Colonic mucosa (tissue), 4 donors: ENCODE measurements at places on chromosomes 5 and 9.

DNA sequence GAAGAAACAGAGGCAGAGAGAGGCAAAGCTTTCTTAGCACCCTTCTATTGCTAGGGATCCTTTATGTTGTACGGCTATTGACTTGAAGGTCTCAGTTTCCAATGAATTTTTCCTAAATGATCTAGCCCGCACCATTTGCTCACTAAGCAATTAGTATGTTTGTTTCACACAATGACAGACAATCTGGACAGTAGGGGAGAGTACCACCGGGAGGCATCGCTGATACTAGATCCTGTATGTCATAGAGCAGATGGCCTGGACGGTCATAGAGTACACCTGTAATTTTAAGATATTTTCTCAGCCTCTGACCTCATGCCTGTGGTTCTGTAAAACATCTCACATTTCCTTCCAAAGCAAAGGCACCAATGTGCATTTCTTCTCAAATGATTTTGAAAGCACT, 194.3 kb downstream of the TLE4 start:
- no peak for DNase-seq

DNA sequence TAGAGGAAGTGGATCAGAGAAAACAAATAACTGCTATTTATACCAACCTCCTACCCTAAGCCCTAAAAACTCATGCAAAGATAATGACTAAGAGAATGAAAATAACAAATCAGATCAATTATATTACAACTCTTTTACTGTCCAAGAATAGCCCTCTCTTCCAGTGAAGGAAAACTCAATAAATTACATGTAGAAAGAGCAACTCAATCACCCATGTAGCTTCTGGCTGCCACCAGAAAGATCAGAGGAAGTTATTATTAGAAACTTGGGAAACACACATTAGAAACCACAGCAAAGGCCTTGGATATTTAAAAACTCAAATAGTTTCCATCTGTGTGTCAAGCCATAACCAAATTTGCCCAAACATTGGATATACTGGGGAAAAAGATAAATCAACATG, 134.0 kb upstream of the TARS1 start:
- no peak for DNase-seq

DNA sequence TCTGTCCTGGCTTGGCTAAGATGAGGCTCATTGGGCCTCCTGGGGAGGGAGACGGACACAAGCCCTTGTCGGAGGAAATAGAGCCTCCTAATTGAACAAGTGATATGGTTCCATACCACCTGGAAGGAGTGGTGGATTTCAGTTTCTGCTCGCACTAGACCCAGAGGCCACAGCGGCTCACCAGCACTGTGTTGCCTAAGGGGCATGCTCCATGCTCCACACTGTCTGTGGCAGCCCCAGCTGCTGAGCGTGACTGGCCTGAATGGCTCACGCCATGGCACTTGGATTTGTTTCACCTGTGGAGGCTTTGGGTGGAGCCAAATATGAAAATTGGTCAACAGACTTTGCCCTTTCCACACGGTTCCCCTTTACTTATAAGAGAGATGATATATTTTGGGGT, 181.1 kb downstream of the HSPA4 start:
- DNase-seq = no peak

DNA sequence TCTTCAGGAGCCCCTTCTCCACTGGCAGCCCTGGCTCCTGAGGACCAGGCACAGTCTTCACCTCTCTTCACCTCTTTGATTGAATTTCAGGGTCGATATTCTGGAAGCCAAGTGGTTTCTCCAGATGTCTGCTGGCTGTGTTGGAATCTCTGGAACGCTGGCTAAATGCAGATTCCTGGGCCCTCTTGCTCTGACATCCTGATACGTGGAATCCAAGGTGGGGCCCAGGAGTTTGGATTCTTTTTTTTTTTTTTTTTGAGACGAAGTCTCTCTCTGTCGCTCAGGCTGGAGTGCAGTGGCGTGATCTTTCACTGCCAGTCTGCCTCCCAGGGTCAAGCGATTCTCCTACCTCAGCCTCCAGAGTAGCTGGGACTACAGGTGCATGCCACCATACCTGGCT, 26.8 kb upstream of the IER5L start:
- DNase-seq = no peak

GRCh38 chr5:604391-604831, 7.7 kb upstream of the CEP72 start:
- DNase-seq = no peak

DNA sequence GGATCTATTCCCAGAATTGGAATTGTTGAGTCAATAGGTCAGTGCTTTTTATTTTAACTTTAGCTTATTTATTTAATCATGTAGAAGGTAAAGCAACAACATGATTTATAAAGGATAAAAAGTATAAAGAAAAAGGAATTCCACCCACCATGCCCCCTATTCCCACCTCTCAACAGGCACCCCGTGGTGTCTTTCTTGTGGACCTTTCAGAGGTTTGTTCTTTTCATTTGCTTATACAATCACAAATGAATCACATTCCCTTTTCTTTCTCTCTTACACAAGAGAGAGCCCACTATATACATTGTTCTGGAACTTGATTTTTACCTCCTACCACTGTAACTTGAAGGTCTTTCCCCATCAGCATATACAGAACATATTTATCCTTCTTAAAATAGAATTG, 37.2 kb upstream of the SMIM32 start:
- DNase-seq = no peak
